ENCODE measurements at places on chromosomes 11 and 22.
A peak's percentile ranks its signal among the peaks of the same experiment; 100 is the strongest.

DNA sequence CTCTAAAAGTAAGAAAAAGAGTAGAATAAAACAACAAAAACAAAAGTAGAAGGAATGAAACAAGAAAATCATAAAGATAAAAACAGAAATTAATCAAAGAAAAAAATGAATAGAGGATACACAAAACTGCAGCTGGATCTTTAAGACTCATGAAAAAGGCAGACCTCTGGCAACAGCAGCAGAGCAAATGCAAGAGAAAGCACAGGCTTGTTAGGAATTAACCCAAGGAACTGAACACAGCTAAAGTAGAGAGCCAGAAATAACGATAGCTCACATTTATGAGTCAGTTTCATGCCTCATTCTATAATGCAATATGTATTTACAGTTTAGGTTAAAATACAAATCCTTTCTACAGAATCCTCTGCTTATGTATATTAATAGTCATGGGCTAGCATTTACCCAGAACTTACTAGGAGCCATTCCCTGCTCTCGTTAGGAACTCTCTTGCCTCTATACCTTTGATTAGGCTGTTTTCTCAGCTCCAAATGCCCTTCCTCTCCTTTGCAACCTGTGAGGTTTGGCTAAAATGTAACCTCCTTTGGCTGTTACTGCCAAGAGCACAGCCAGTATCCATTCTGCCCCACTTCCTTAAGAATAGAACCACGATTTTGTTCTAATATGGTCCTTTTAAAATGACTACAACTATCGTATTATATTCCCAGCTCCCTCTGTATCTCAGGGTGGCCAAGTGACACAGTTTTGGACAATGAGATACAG is 38.3 kb upstream of the NFAM1 start:
- no peak for DNase-seq

GRCh38 chr11:5486421-5486820 is 2.1 kb upstream of the OR52D1 start:
- DNase-seq: no peak

GRCh38 chr11:20840341-20840740 is 171.0 kb downstream of the NELL1 start:
- DNase-seq: no peak

DNA sequence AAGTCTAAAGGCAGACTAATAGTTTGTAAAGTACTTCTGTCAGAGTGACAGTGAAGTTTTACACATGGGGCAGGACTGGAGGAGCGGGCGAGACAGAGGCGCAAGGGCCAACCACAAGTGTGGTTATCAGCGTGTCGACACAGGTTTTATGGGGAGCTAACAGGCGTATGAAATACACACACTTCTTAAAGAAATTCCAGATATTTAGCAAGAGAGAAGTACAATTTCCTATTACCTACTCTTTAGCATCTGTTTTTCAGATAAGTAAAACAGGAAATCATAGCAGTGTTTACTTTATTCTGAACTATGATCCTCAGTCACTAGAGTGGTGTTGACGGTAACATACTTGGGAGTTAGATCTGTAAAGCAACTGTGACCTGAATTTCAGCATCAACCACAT is 22.5 kb downstream of the VSIG10L2 start:
- DNase-seq: peak; percentile 38

- no peak for DNase-seq
Observed at GRCh38 chr22:18966748-18967147, 30.7 kb upstream of the PRODH start.

- DNase-seq: no peak
Observed at GRCh38 chr22:25380122-25380747, 160.8 kb downstream of the CRYBB2 start.
